ENCODE measurements at places on chromosomes 1 and 21.

- no peak for DNase-seq
These were observed 43.2 kb upstream of the C1orf185 start for GRCh38 chr1:51058858-51059257.

GRCh38 chr1:89697383-89697782, 64.5 kb downstream of the LRRC8C start:
- DNase-seq: no peak

GRCh38 chr1:59393211-59394180, 96.6 kb downstream of the FGGY start:
- DNase-seq: no peak

DNA sequence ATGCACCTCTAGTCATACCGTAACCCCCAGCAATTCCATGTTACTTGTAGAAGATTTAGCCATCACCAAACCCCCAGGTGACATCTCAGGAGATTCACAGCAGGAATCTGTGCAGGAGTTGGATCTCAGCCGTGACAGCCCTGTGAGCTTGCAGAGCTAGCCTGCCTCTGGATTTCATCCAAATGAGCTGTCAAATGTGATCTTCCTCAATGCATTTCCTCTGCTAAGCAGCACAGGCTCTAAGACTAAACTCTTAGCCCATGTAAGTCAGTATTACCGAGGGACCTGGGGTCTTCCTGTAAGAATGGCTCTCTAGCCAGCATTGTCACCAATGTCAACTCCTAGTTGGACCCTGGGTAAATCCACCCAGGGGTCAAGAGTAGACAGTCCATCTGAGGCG, 41.7 kb downstream of the UMODL1 start:
- no peak for DNase-seq

DNA sequence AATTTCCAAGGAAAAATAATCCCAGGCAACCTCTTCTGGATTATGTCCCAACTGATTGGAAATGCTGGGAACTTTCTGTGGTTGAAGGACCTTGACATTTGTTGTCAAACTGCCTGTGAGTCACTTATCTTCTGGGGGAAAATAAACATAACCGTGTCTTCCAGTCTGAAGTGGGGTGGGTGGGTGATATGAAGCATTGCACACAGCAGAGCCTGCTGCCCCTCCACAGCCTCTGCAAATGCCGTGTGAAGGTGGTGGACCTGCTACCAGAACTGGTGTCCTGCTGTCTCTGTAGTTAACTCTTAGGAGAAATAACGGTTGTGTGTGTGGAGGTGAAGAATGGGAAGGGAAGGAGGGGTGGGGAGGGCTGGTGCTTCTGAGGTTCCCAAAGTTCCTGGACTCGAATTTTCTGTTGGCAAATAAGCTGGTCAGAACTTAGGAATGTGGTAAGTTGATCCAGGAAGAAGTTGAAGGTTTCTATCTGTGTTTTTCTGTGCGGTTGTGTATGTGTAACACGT, 23.2 kb downstream of the GALNT2 start:
- DNase-seq: no peak

- no peak for DNase-seq
These were observed 38.5 kb upstream of the ENAH start for GRCh38 chr1:225691377-225691776.

DNA sequence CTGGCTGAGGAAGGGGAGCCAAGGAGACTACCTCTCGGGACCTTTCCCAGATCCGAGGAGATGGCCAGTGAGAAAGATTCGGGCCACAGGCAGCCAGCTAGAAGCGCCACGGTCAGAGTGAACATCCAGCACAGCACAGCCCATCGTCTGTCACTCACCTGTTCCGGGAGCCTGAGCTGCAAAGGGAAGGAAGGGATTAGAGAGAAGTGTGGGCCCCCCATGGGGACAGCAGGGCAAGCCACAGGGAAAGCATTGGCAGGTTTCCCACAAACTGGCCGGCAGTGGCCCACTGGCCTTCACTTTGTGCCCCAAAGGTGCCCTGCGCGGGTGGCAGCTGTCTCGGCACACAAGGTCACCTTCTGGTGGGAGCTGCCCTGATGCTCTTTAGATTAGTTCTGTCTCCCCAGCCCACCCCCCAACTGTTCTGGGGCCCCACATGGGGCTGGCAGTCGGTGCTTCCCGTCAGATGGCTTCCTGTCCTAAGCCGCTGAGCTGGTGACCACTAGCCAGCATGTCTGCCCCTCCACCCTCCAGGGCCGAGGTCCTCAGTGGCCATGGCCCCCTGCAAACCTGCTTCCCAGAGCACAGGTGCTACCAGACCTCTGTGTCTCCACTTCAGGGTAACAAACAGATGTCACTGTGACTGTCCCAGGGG, 56.7 kb downstream of the LACTBL1 start:
- DNase-seq: no peak

- DNase-seq: no peak
These were observed 229.2 kb downstream of the RHOU start for GRCh38 chr1:228964178-228965089.

DNA sequence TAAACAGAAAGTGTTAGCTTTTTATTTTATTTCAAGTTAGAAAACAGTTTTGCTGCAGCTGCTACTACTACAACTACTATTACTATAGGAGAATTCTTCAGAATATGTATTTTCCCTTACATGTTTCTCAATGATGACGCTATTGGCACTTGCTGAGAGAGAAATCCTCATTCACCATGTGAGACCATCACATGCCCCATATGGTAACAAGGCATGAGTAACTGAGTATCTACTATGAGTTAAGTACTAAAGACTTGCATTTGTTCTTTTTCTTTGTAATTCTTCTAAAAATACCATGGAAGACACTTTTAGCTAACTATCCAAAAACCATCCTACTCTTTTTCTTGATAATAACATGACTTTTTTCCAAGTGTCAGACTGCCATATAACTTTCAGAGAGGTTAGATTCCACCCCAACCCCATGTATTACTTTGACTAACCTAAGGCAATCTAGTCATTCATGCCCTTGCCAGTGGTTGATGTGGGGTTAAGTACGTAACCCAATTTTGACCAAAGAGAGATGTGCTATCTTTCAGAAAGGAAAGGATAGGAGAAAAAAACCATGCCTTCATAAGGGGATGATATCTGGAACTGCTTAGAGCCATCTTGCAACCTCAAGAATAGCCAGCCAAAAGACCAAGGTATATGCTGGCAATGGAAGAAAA, 42.9 kb downstream of the COP1 start:
- DNase-seq: no peak

- DNase-seq: peak; percentile 19
These were observed 2.5 kb downstream of the UBASH3A start for GRCh38 chr21:42406201-42406621.

DNA sequence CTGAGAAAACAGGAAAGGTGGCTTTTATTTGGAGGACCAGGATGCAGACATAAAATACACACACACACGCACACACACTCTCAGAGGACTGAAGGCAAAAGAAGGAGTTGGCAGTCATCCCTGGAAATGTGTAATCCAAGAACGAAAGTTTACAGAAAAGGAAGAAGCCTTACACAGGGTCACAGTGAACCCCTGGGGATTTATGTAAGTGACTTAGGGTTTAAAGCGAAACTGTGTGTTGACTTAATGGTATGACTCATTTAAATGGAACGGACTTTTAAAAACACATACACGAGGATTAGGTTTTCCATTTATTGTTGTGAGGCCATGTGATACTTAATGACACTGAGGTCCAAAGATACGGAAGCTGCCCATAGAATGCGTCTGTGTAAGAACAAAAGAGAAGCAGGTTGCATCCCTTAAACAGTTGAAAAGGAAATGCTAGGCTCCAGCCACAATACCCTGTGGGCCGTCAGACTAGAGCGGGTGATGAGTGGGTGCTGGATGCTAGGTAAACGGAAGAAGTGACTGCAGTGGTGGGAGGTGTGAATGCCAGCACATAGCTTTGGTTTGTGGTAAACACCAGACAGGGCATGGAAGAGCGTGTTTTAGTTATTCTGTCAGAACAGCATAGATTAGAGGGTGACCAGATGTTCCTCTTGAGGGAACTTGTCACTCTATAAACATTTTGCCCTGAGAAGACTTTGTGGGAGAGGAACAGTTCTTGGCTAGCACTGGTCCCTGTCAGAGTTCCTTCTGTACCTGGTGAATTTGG, 21.6 kb upstream of the BCL10 start:
- no peak for DNase-seq

- peak; percentile 38 for DNase-seq
These were observed 5.8 kb downstream of the VWA1 start for GRCh38 chr1:1441002-1441888.
